ENCODE measurements at places on chromosomes 4 and X.

DNA sequence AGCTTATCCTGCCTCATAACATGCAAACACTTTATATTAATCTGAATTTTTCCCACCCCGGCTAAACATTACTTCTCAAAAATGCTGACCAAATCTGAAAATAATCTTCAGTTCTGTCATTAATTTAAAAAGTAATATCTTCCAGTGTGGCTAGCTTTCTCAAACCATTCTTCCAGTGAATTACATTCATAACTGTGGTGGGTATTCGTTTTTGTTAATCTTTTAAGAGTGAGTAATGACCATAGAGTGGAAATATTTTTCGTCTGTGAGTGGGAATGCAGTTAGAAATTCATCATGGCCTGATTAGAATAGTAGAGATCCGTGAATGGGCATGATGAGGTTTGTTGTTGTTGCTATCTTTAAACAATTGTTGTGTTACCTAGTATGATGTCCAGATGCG, 138.6 kb upstream of the SFRP2 start:
- no peak for DNase-seq

GRCh38 chrX:134688031-134688823, 30.0 kb upstream of the PLAC1 start:
- DNase-seq: no peak

- DNase-seq: no peak
Observed at GRCh38 chr4:39406763-39407583, at the start of gene KLB. Gene KLB (plus strand): TSS chr4:39406930. CDS start chr4:39406950, 20 bp downstream.

DNA sequence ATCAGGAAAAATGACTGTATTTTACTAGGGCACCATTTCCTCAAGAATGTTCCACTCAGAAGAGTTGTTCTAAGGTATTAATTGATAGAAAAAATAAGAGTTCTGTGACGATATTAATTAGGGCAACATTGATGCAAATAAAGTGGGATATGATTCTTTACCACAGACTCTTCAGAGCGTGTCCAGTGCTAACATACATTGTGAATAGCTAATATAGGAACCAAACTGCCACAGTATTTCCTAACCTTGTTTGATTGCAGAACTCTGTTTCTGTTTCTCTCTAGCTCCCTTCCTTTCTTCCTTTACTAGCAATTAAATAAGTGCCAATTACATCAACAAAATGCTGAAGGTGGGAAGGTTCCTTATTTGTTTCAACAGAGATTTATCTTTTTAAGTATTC, 154.1 kb upstream of the CPEB2 start:
- DNase-seq: no peak

DNA sequence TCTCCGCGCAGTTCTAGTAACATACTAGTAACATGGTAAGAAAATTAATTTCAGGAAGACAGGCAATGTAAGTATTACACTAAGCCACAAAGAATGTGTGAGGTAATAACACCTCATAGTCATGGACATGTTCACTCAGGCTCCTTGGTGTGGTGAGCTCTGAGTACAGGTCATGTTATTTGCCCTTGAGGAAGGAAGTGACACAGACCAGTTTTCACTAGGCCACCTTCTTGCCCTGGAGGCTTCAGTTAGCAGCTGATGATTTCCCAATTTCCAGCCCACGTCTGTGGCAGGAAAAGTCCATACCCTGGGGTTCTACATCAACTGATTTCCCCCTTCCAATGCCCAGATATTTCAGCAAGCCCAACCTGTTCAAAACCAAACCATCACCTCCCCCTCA, 6.7 kb downstream of the APOO start:
- no peak for DNase-seq

DNA sequence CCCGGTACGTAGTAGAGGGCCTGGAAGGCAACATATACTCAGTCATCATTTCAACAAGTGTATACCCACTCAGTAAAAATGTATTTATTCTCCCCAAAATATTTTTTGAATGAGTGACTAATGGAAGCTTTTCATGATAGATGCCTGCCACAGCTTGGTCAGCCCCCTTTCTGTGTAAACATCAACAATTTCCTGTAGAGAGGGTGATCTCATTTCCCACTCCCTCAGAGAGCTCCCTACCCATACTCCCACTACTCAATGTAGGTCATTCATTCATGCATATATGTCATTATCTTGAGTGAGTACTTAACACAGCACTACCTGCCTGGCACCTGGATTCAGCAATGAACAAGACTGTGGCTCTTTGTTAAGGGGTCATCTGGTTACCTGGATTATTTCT, 81.9 kb downstream of the STK32B start:
- DNase-seq: no peak

- DNase-seq: no peak
Observed at GRCh38 chrX:119249891-119250290, 13.8 kb downstream of the PGRMC1 start.

DNA sequence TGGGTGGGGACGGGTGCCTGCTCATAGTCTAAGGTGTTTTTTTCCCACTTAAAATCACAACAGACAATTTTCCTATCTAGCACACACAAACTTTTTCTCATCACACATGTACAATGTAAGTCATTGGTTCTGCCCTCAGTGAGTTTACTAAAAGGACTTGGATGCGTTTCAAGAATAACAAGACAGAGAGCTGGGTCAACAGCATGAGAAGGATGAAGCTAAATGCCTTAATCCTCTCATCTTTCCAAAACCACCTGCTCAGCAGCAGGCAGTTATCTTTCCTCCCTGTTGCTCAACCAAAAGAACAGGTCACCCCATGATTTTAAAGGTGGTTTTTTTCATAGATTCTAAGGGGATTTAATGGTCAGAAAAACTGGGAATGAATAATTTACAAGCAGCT, 40.1 kb downstream of the OFD1 start:
- DNase-seq: no peak

DNA sequence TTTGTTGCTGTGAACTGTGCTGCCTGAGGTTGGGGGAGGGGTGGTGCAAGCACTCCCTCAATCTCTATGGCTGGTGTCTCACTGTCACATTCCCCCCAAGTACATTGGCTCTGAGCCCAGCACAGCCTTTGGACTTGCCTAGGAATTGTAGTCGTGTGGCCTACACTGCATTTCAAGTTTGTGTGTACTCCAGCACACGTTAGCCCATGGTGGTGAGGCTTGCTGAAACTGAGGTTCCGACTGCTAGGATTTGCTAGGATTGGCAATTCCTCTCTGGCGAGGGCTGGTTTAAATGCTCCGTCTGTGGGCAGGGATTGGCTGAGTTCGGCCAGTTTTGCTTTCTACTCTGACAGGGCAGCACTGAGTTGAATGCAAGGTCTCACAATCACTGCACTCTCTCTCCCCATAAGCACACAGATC, 121.7 kb upstream of the CXXC4 start:
- no peak for DNase-seq

DNA sequence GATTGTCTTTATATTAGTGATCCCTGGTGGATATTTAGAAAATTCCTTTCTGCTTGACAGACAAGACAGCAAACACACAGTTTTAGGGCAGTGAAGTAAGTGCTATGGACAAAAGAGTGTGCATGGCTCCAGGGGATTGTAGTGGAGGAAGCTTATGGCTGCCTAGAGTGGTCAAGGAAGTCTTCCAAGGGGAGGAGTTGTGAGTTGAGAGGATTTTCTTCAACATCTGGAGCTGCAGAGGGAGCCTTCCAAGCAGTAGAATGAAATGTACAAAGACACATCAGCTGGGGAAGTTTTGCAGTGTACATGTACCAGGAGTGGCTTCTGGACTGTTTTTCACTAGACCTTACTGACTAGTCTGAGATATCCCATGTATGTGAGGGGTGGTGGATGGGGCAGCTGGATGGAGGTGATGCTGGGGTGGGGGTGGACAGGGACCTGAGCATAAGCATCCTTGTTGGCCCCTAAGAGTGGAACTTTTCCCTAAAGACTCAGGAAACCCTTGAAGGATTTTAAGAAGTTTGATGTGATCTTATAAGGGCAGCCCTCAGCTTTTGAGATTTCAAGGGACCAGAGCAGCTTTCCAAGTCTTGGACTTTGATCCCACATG, 160.5 kb upstream of the TAPT1 start:
- DNase-seq: no peak

DNA sequence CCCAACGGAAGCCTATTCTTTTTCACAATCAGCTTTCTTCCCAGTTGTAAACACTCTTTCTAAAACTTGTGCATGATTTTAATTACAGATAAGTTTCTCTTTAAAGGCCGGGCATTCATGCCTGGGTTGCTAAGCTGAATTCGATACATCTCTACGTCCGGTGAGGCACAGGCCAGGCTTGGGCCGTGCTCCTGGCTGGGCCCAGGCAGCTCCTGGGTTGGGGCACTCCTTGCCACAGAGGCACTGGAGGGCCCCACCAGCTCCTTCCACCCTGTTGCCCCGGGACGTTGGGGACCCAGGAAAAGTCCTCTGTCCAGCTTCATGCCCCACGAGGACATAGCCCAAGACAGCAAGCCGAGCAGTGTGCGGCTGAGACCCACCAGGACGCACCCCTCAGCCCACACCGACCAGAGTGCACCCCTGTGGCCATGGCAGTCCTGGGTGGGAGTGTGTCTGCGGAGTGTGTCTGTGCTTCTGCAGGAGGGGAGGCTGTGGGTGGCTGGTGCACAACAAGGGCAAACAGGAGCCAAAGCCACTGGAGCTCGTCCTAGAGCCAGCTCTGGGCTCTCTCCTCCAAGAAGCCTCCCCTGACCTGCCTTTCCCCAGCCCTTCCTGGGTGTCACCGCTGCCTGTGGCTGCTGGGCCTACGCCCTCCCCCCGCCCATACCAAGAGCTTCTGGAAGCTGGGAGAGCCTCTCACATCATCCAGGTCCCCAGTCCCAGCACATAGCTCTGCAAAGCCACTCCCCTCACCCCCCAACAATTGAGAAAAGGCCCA, 128.0 kb upstream of the NKX1-1 start:
- DNase-seq: no peak

GRCh38 chr4:138948918-138949317, 66.7 kb upstream of the NOCT start:
- no peak for DNase-seq

DNA sequence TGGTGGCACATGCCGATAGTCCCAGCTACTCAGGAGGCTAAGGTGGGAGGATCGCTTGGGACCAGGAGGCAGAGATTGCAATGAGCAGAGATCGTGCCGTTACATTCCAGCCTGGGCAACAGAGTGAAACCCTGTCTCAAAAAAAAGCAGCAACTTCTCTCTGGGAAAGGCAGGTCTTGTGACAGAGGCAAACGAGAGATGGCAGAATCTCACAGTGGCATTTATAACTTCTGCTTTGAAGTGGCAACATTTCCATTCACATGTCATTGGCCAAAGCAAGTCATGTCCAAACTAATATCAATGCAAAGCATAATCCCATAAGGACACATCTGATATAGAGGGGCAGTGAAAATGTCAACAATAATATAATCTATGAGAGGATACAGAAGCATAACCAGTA, 79.8 kb downstream of the PPEF2 start:
- no peak for DNase-seq

- no peak for DNase-seq
Observed at GRCh38 chr4:80192937-80193336, 4.4 kb upstream of the PRDM8 start.

GRCh38 chr4:26589705-26590104, 5.8 kb downstream of the TBC1D19 start:
- DNase-seq: no peak

DNA sequence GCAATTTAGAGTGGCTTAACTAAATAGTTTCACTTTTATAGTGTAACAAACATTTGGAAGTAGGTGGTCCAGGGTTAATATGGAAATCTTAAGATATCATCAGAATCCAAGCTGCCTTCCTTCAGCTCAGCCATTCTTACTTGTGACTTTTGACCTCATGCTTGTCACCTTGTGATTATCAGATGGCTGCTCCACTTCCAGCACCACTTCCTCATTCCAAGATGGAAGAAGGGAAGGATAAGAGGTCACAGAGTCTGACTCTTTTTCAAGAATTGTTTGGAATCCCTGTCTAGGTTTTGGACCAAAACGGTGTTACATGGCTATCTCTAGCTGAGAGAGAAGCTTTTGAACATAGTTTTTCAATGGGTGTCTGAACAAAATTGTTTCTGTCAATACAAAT, 39.9 kb downstream of the MTTP start:
- no peak for DNase-seq

GRCh38 chr4:41631523-41631922, 93.6 kb downstream of the LIMCH1 start:
- no peak for DNase-seq

DNA sequence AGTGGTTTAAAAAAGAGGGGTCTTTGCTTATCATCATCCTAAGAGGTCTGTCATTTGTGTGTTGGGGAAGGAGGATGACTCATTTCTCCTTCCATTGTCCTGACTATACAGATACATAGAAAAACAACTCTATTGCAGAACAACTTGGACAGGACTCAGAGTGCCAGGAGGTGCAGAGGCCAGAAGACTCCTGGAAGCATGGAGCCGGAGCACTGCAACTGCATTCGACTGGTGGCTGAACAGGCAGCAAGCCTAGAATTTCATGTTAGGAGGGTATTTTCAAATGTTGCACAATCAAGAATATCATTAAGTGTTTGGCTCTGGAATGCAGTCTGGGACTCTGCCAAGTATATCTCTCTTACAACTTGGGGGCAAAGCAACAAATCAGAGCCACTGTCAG, 35.0 kb upstream of the MAML3 start:
- DNase-seq: no peak

GRCh38 chr4:10762561-10762960, 78.0 kb upstream of the CLNK start:
- no peak for DNase-seq

- no peak for DNase-seq
Observed at GRCh38 chrX:67546496-67547423, 2.9 kb downstream of the AR start.

DNA sequence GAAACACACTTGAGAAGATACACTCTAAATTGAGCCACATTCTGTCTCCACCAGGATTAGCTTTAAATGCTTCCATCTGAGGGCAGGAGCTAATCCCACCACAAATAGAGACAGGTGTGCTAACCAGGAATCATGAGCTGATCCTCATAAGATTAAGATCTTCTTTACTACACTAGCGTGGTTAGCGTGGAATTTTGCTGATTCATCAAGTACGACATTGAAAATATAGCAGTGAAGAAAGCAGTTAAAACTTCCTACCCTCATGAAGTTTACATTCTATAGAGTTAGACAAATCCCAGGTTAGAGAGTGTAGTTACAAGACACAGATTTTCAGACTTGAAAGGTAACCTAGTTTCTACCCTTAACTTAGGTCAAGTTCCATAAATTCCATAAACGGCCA, 5.3 kb upstream of the APELA start:
- no peak for DNase-seq
